ENCODE measurements at places on chromosomes 16 and 17. TPM values are rescaled to one million over a fixed set of nuclear protein-coding genes. Genes with fewer than 3 reads are reported as not detected.

DNA sequence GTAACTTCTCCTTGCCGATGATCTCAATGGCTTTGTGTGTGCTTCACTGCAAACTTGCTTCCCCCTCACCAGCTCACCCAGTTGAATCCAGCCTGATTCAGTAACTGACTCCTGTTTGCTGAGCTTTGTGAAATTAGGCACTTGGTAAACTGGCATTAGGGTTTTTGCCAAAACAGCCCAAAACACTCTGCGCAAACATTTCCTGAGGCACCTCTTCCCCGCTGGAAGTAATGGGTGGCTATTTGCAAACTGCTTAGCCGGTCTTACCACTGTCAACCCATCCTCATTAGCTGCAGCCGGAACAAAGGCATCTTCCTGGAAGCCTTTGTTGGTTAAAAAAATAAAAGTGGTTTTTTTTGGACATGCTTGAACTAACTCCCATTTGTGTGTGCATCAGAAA, 353.2 kb downstream of the MAF start:
- H3K27me3 ChIP-seq, result no peaks in the 10 kb centered on the region
- H3K4me1 ChIP-seq, result no peaks in the 10 kb centered on the region
- no peaks in the 10 kb centered on the region for H3K36me3 ChIP-seq

DNA sequence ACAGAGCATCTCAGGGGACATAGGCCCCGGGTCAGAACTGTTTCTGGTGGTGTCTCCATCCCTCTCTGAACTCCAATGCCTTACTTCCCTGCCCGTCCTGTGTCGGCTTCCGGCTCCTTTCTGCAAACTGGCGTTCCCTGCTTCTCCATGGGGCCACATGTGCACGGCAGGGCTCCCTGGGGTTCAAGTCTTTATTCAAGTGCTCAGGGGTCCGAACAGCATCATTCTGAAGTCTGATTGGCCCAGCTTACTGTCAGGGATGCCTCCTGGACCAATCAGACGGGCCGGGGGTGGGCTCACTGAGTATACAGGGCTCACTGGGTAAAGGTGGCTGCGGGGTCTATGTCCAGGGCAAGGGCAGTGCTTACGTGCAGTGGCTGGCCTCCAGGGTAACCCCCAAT, 17.1 kb downstream of the C16orf82 start:
- H3K27me3 ChIP-seq, result no peaks in the 10 kb centered on the region
- DNase-seq, result no peak
- H3K4me3 ChIP-seq, result no peak overlapping the region
- no peaks in the 10 kb centered on the region for H3K36me3 ChIP-seq

Gene IGF2BP1
- not detected for polyA plus RNA-seq

DNA sequence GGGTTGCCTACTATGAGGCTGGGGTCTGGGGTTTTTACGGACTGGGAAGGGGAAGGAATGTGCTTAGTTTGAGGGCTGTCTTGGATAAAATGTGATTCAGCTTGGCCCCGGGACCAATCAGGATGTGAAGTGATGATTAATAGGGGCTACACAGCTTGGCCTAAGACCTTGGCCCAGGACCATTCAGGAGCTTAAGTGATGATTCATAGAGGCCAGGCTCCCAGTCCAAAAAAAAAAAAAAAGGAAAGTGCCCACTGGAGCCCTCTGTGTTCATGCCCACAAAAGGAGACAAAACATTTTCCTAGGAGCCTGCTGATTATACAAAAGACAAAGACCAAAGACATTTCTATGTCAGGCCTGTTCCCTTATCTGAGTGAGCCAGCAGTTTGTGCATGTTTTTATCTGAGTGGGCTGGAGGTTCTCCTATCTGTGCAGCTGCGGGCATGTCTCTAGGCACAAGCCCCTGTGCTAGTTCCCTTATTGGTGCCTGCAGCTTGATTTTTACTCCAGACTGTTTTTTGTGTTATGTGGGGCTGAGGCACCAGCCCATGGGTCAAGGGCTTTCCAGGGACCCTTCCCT, 898.2 kb upstream of the GOT2 start:
- H3K27ac ChIP-seq, result no peak overlapping the region
- H3K4me3 ChIP-seq, result no peak overlapping the region
- H3K36me3 ChIP-seq, result no peaks in the 10 kb centered on the region
- H3K27me3 ChIP-seq, result no peaks in the 10 kb centered on the region
- DNase-seq, result no peak
- no peaks in the 10 kb centered on the region for H3K4me1 ChIP-seq

- no peaks in the 10 kb centered on the region for H3K27me3 ChIP-seq
- H3K4me3 ChIP-seq, result no peak overlapping the region
- no peaks in the 10 kb centered on the region for H3K4me1 ChIP-seq
Observed at GRCh38 chr17:75652934-75653549, 13.9 kb downstream of the RECQL5 start.

- H3K27ac ChIP-seq, result no peak overlapping the region
- no peaks in the 10 kb centered on the region for H3K36me3 ChIP-seq
- H3K4me1 ChIP-seq, result no peaks in the 10 kb centered on the region
- no peaks in the 10 kb centered on the region for H3K27me3 ChIP-seq
- no peak overlapping the region for H3K4me3 ChIP-seq
Observed at GRCh38 chr16:54226296-54227010, 60.1 kb downstream of the IRX3 start.

Gene ABI3
- 15.6 TPM for polyA plus RNA-seq

GRCh38 chr16:11188801-11189740, 66.9 kb downstream of the SOCS1 start:
- no peaks in the 10 kb centered on the region for H3K4me1 ChIP-seq
- no peaks in the 10 kb centered on the region for H3K36me3 ChIP-seq
- H3K27me3 ChIP-seq, result no peaks in the 10 kb centered on the region
- no peak overlapping the region for H3K27ac ChIP-seq
- H3K4me3 ChIP-seq, result no peak overlapping the region

GRCh38 chr16:4510131-4510530, 28.4 kb downstream of the CDIP1 start:
- DNase-seq, result no peak
- no peak overlapping the region for H3K4me3 ChIP-seq
- H3K27me3 ChIP-seq, result no peaks in the 10 kb centered on the region
- H3K27ac ChIP-seq, result no peak overlapping the region
- peaks cover 56% of the 10 kb centered on the region for H3K36me3 ChIP-seq
- peaks cover 43% of the 10 kb centered on the region for H3K4me1 ChIP-seq

Gene SRSF1
- 48.6 TPM for polyA plus RNA-seq

- DNase-seq, result no peak
- H3K4me1 ChIP-seq, result no peaks in the 10 kb centered on the region
- no peak overlapping the region for H3K27ac ChIP-seq
- no peak overlapping the region for H3K4me3 ChIP-seq
- no peaks in the 10 kb centered on the region for H3K36me3 ChIP-seq
- H3K27me3 ChIP-seq, result no peaks in the 10 kb centered on the region
Observed at GRCh38 chr16:15817446-15817845, 39.4 kb downstream of the MYH11 start.

GRCh38 chr16:87366288-87366687, 17.3 kb downstream of the FBXO31 start:
- no peak for DNase-seq
- no peaks in the 10 kb centered on the region for H3K27me3 ChIP-seq
- peaks cover 29% of the 10 kb centered on the region for H3K36me3 ChIP-seq
- H3K4me1 ChIP-seq, result peaks cover 12% of the 10 kb centered on the region
- H3K27ac ChIP-seq, result no peak overlapping the region
